MM.1S (cell line): ENCODE measurements at places on chromosomes 1 and 21.

GRCh38 chr1:68101829-68102228 is 51.4 kb upstream of the DIRAS3 start:
- DNase-seq = no peak

- DNase-seq = no peak
Measured at GRCh38 chr1:26102526-26102925, 9.1 kb upstream of the PDIK1L start.

- no peak for DNase-seq
Measured at GRCh38 chr1:187001198-187001889, 172.6 kb downstream of the PLA2G4A start.

DNA sequence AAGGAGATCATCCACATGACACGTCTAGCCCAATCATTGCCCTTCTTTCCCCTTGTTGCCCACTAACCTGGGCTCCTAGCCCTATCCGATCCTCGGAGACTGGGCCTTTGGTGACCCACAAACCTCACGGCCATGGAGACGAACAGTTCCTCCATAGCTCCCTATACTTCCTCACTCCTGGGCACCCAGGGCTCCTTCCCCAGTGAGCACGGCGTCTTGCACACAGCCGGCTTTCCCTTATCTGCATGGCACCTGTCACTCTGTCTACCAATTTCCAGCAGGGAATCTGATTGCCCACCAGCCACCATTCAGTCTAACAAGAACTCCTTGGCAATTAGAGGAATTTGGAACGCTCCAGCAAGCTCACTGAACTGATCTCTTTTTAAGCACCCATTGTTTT is 3.1 kb downstream of the GNG4 start:
- no peak for DNase-seq

DNA sequence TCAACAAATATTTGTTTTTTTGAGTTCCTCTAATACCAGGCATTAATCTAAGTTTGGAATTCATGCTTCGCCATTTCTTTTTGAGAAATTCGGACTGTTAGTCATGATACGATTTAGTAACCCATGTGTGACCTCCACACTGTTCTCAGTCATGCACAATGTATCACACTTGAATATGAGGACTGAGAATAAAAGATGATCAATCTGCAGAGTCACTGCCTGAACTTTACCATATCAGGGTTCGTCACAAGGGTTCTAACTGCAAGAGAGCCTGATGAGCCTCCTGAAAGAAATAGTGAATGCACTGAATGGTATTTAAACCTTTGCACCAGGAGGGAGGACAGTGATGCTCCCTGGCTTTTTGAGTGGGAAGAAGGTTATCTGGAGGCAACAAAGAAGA is 10.9 kb upstream of the FASLG start:
- DNase-seq = no peak

DNA sequence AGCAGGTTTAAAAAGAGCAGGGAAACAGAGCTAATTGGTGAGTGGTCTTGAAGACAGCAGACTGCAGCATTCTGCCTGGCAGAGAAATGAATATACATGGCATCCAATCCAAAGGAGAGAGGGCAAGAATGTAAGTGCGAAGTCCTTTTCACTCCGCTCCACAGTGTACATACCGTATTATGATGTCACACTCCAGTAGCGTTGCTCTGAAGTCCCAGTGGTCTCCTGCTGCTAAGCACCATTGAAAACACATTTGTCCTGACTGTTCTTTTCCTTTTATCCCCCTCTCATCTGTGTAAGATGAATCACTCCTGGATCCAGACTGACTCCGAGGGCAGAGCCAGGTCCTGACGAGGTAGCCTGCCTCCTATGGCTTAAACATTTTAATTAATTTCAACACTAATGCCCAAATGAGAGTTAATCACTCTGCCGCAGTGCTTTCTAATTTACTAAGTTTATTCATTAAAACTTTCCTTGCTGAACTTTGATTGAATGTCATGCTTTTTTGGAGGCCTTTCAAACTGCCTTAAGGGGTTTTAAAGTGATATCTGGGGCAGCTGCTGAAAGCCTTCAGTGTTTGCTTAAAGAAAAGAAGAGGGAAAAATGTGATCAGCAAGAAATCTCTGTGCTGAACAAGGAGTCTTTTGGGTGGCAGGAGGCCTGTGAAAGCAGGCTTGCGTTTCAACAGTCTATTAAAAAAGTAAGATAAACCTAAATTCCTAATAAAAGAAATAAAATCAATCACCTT is 227.2 kb downstream of the ATG4C start:
- no peak for DNase-seq

DNA sequence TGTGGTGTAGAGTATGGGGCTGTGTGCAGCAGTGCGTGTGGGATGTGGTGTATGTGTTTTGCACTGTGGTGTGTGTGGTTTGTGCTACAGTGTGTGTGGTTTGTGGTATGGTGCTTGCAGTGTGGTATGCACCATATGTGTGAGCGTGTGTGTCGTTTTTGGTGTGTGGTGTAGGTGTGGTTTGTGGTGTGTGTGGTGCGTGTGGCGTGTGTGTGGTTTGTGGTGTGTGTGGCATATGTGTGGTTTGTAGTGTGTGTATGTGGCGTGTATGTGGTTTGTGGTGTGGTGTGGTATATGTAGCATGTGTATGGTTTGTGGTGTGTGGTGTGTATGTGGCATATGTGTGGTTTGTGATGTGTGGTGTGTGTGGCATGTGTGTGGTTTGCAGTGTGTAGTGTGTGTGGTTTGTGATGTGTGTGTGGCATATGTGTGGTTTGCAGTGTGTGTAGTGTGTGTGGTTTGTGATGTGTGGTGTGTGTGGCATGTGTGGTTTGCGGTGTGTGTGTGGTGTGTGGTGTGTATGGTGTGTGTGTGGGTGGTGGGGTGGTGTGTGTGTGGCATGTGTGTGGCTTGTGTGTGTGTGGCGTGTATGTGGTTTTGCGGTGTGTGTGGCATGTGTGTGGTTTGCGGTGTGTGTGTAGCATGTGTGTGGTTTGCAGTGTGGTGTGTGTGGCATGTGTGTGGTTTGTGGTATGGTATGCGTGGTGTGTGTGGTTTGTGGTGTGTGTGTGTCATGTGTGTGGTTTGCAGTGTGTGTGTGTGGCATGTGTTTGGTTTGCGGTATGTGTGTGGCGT is 53.5 kb upstream of the TRAPPC10 start:
- DNase-seq = no peak

GRCh38 chr1:185068341-185068740 is 23.0 kb downstream of the RNF2 start:
- no peak for DNase-seq

GRCh38 chr1:2025491-2025981 is 6.4 kb downstream of the GABRD start:
- DNase-seq = no peak

DNA sequence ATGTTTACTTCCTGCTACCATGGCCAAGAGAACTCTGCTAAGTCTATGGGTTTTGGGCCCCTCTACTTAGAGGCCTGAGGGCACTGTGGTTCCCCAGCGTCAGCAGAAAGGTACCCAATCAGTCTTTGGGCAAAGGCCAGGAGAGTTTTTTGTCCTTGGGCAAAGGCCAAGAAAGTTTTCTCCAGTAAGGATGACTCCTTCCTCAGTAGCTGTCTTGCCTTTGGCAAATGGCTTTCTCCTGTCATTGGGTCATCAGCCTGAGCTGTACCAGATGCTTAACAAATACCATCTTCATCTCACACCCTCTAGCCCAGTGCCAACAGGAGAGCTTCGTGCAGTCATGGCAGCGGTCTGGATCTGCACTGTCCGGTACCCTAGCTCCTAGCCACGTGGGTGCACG is 199.3 kb upstream of the TMEM51 start:
- no peak for DNase-seq

DNA sequence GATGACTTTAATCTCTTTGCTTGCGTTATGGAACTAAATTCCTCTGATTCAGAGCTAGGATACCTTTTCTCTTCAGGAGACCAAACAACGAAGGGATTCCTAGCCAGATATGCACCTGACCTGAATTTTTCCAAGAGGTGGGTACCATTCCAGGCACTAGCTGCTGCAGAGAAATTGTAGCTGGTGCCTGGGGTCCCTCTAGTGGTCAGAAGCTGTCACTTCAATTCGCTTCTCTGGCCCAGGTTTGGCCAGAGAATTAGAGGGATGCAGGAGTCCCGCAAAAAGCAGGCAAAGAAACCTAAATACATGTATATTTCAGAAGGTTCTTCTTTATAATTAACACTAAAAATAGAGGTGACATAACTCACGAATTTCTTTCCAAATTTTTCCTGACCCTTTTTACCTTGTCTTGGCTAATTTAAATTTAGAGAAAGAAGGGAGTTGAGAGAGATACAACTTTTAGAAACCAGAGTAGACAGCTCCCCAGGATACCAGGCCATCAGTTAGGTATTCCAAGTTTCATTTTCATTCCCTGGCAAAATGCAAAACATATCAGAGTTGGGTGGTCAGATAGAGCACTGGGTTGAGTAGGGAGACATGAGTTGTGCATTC is 9.6 kb downstream of the ACKR1 start:
- peak; percentile 58 for DNase-seq

GRCh38 chr1:61674221-61674620 is 50.7 kb downstream of the TM2D1 start:
- no peak for DNase-seq

- DNase-seq = no peak
Measured at GRCh38 chr21:40846587-40847411, at the start of gene DSCAM. DSCAM (minus strand) TSS chr21:40847158; CDS start chr21:40846661, 497 bp downstream.

DNA sequence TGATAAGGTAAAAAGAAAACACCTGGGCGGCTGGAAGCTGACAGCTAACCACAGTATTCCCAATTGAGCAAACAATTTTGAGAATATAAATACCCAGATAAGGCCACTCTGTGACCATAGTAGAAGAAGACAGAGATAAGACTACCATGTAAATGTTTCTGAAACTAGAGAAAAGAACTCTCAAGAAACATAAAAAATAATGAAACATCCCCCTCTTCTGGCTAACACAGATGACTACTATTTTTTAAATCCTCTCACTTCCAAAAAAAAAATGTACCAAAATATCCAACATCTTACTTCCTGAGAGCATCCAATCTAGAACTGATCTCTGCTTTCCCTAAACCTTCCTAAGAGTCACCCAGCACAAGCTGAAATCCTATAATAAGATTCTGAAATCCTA is 125.9 kb downstream of the HFM1 start:
- DNase-seq = peak; percentile 27

GRCh38 chr1:223033658-223034057 is 109.4 kb downstream of the TLR5 start:
- DNase-seq = no peak

GRCh38 chr21:38282921-38283320 is 26.1 kb downstream of the KCNJ15 start:
- no peak for DNase-seq

GRCh38 chr1:116433275-116434257 is 60.5 kb downstream of the ATP1A1 start:
- no peak for DNase-seq

DNA sequence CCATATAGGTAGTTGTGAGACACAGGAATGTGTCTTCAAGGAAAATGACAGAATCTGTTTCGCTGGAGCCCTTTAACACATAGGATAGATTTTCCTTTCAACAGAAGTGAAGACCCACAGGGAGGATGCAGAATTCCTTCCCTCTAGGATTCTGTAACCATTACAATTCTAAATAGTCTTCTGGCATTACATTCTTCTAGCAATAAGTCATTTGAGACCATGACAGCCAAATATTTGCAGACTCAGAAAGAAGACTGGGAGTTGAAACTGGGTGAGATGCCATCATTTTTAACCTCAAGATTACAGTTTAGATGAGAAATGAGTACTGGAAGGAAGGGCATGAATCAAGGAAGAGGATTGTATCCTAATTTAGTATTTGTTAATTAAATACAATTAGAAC is 61.6 kb downstream of the ZBTB18 start:
- no peak for DNase-seq

GRCh38 chr1:34825455-34826091 is 32.8 kb downstream of the GJA4 start:
- no peak for DNase-seq

DNA sequence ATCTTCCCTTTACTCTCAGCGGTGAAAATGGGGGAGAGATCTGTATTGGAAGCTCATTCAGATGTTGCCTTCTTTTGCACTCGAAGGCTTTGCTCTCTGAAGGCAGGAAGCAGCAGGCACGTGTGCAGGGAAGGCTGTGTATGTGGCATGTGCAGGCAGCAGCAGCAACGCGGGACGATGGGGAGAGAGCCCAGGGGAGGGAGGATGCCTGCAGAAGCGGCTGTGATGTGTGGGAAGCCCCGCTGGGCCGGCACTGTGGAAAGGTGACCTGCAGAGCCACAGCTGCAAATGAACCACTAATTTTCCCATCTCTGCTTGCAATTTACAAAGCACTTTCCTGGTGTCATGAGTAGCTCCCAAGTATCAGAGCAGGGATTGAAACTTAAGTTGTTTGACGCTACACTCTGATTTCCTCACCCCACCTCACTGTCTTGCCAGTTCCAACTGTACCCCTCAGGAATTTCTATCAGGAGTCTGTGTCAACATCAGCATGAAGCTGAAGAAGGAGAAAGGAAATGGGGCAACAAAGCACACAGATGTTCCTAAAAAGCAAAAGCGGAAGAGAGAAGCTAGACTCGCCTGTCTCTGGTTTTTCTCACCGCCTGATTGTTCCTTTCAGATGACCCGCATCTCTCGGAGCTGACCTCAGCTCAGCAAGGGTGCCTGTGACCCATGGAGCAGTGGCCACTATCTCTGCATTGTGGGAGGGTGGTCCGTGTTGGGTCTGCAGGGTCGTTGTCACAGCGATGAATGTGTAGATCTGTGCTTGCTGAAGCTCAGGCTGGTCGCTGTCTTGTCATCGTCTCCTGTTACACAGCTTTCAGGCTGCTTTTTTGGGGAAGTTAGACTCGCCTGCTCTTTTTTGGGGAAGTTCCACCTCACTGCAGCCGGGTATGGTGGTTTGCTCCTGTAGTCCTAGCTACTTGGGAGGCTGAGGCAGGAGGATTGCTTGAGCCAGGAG is 156.1 kb downstream of the KIF26B start:
- no peak for DNase-seq

DNA sequence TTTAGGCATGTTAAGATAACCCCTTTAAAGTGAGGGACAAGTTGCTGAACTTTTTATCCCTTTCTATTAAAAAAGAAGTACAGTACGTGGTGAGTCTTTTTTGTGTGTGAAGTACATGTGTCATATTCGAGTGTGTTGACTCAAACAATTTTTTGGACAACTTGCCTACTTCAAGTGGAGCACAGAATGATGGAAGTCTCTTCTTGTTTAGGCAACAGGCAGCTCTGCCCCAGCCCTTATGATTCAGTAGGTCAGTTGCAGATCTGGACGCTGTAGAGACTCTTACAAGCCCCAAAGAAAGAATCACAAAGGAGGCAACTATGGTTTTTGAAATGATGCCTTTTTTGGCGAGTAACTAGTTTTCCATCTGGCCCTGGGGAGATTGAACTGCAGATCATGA is 14.4 kb upstream of the ZFP69B start:
- no peak for DNase-seq

- DNase-seq = no peak
Measured at GRCh38 chr1:163069142-163069541, at the start of gene RGS4. RGS4 (plus strand) TSS chr1:163069361; CDS start chr1:163069485, 124 bp downstream.

GRCh38 chr21:19692231-19692630 is 1288.6 kb upstream of the TMPRSS15 start:
- DNase-seq = no peak

DNA sequence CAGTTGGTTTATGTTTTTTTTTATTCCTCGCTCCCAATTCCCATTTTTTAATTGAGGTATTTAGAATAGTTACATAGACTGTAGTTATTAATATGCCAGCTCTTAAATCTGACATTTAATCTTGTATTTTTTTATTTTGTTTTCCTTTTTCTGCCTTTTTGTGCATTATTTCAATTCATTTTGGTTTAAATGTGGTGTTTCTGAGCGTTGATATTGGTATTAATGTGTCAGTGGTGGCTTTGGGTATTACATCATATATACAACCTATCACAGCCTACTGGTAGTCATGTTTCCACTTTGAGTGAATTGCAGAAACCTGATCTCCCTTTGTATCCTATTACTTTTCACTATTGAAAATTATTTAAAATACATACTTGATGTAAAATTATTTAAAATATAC is 1027.3 kb downstream of the KCNT2 start:
- DNase-seq = no peak

GRCh38 chr1:204556458-204557052 is 40.3 kb downstream of the MDM4 start:
- DNase-seq = no peak
